NCI-H526 treated with DMSO at 0.1 percent for 48 hours (cell line): ENCODE measurements at places on chromosomes 12 and 14.

GRCh38 chr12:18361433-18361832 lies 100.1 kb downstream of the PIK3C2G start:
- DNase-seq, result no peak

DNA sequence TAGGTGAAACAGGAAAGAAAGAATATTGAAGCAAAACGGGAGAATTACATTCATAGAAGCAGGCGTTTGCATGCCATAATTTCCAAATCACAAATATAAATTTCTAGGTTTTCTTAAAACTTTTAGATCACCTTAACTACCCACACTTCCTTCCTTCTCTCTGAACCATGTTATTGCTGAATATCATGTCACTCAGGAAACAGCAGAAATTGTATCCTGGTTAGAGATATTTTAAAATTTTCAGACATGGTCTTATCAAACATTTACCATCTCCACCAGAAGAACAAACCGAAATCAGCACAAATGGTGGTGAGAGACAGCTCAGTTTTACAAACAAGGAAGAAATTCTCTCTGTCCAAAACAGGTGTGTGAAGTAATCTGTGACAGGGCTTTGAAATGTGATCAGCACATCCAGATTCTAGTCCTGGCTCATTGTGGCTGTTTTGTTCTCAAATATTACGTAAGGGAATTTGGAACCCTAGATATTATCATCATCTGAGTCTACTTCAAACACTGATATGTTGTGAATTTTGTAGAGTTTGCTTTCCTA lies 16.3 kb downstream of the TESPA1 start:
- no peak for DNase-seq

DNA sequence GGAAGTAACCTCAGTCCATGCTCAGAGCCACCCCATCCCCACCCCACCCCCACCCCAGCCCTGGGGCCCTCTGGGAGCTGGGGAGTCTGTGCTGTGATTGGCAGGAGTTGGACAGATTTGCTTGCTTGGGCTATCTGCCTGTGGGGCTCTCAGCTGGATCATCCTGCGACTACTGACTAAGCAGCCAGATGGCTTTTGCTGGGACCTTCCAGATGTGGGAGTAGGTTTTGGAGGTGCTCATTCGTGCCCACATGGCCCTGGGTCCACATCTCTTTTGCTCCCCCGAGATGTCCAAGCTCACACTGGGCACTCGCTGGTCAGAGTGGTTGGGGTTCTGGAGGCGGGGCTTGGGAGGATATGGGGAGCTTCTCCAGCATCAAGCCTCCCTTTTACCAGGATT lies 138.9 kb downstream of the TSPAN9 start:
- no peak for DNase-seq

DNA sequence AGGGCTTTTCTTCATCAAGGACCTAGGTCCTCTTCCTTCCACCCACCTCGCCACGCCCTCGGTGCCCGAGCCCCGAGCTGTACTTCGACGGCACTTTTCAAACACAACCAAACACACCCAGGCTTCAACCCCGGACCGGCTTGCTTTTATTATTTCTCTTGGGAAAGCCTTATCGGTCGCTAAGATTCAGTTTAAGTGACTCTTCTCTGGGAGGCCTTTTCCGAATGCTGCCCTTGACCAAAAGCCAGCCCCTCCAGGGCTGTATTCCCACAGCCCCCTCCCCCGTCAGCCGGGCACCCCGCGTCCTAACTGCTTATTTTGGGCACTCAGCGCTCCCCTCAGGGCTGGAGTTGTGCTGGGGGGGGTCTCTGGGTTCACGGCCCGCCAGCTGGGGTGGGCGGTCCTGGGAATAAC lies 644 bp upstream of the PPP4R4 start:
- DNase-seq, result no peak

DNA sequence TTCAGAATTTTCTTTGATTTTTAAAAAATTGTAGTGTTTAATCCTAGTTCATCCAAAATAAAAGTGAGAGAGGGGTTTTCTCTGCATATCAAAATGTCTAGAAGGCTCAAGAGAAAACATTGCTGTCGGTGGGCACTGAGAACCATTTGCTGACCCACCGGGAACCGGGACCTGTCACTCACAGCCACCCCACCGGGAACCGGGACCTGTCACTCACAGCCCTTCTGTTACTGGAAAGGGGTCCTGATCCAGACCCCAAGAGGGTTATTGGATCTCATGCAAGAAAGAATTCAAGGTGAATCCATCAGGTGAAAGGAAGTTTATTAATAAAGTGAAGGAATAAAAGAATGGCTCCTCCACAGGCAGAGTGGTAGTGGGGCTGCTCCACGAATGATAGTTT lies 106.0 kb upstream of the SFSWAP start:
- no peak for DNase-seq

- no peak for DNase-seq
These were observed 13.0 kb downstream of the ZFP36L1 start for GRCh38 chr14:68779761-68780323.

- DNase-seq, result peak; percentile 28
These were observed 603 bp upstream of the ENDOU start for GRCh38 chr12:47725893-47726292.

GRCh38 chr14:35576260-35576659 lies 42.3 kb downstream of the INSM2 start:
- no peak for DNase-seq

GRCh38 chr12:17579205-17580026 lies 510.6 kb downstream of the RERGL start:
- no peak for DNase-seq

DNA sequence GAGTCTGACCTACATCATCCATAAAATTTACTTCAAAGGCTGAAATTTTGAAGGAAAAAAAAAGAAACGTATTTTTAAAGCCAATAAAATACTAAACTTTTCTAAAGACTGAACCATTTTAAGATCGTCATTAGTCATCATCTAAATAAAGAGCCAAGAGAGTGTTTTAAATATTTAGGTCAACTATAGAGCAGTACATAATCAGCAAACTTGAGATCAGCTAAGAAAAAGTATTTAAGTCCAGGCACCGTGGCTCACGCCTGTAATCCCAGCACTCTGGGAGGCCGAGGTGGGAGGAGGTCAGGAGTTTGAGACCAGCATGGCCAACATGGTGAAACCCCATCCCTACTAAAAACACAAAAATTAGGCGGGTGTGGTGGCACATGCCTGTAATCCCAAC lies 35.5 kb downstream of the HECTD1 start:
- DNase-seq, result no peak

GRCh38 chr14:75246546-75247285 lies 31.9 kb upstream of the FOS start:
- no peak for DNase-seq

DNA sequence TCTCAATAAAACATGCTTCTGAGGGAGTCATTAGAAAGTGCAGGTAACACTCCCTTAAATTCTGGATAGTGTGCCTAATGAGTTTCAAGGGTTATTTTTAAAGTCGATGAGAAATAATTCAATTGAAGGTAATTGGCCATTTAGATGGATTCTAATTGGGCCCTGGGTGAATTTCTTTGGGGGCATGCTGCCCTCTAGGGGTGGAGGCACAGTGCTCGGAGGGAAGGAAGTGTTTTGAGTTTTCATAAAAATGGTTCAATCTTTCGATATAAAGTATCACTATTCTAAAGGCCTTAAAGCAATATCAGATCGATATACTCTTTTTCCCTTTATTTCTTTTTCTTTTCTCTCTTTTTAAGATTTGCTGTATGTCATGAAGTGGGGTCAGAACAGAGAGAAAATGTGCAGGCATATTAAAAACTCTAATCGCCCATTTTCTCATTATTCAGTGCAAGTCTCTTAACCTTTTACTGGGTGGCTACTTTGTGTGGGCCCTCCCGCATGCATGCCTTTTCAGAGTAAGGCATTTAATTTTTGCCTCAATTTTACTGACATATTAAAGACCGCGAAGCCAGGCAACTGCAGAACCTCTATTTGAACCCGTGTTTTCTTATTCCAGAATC lies 25.5 kb downstream of the NKX2-8 start:
- DNase-seq, result peak; percentile 6

DNA sequence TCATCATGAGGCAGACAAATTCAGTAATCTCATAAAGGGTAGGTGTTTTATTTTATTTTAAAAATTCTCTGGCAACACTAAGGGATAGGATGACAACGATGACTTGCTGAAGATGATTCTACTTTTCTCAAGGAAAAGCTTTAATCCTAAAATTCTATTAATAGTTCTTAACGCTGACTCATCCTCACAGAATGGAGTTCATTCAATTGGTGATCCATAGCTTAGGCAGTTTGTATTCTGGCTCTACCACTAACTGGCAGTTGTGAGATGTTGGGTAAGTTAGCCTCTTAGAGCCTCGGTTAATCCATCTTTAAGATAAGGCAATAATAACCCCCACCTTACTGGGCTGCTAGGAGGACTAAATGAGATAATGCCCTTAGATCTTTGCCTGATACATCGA lies 116.3 kb downstream of the RTN1 start:
- DNase-seq, result no peak

- no peak for DNase-seq
These were observed 339.3 kb downstream of the DAD1 start for GRCh38 chr14:22249770-22250169.

GRCh38 chr14:73720636-73721035 lies 6.5 kb upstream of the PNMA1 start:
- DNase-seq, result no peak

- DNase-seq, result peak; percentile 20
These were observed 21.1 kb upstream of the KCNA5 start for GRCh38 chr12:5022465-5023061.

- no peak for DNase-seq
These were observed 866 bp upstream of the PITPNM2 start for GRCh38 chr12:123151457-123152454.

GRCh38 chr12:72676556-72676955 lies 404.4 kb downstream of the TRHDE start:
- no peak for DNase-seq

DNA sequence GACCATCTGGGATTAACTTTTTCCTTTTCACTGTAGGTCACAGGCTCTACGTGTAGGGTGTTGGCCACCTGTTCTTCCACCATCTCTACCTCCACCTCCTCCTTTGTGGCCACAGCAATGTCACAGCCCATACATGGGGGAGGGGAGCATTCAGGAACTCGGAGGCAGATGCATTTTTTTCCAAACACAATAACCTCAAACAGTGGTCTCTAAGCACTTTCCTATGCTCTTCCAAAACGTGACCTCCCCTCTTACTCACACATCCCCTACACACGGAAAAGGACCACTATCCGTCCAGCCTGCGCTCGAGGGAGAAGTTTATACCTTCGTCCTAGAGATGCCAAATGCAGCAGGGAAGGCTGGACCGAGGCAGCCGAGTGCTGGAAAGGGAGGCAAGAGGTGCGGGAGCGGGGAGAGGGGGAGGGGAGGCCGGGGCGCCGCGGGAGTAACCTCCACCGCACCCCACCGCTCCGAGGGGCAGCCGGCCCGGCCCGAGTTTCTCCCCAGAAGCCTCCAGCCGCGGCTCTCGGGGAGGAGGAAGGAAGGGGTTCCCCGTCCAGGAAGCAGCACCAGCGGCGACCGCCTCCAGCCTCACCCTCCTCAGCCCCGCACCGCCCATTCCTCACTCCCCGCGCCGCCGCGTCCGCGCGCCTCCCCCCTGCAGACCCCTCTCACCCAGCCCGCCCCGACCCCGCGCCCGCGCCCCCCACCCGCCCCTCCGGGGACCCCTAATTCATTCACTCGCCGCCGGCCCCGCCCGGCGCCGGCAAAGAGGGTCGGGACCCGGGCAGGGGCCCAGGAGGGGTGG lies 594 bp downstream of the KRAS start:
- DNase-seq, result peak; percentile 27

GRCh38 chr12:84601483-84601882 lies 311.1 kb downstream of the SLC6A15 start:
- DNase-seq, result no peak

DNA sequence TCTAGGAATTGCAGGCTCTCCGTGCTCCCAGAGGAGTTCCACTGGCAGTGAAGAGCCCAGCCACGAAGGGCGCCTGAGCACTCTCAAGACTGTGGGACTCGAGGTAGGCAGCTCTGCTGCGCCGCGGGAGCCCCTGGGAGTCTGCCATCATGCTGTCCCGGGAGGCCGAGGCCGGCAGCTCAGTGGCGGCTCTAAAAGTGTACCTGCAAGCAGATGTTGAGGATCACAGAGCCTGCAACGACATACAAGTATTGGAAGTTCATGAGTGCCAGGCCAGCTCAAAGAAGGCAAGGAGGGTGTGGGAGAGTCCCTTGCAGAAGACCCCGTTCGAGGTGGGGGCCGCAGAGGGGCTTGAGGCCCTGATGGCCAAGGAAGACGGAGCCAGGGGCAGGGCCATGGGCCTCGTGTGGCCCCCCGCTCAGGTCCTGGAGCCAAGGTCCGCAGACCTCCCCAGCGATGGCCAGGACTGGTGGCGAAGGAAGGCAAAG lies 62.7 kb downstream of the MUCL1 start:
- DNase-seq, result no peak

DNA sequence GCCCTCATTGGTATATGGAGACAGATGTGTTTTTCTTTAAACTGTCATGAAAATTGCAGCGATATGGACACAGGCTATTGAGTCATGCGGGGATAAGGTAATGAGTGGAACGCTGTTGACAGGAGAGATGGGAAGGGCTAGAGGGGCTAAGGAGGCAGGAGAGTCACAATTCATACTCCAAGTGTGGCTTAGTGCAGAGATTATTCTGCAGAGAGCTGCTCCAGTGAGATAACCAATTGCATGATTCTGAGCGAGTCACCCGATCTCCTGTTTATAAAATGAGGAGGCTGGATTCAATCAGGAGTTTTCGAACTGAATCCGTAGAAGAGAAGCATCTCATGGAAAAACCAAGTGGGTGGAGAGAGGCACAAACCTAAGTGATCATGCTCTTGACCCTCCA lies 106.4 kb upstream of the PLEKHG7 start:
- no peak for DNase-seq

- DNase-seq, result no peak
These were observed 43.3 kb downstream of the TSPAN11 start for GRCh38 chr12:30969606-30970395.

DNA sequence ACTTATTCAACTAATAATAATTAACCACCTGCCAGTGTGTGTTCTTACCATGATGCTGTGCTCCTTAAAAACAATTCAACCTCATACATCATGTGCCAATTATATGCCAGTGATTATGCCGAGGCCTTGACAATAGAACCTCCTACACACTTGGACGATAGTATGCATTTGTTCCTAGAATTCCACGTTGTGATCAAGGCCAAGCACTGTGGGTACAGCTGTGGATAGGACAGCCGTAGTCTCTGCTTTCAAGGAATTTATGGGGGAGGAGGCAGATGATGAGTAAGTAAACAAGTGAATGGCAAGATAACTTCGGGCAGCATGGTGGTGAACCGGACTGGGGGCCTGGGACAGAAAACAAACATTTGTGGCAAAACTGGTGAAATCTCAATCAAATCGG lies 18.0 kb upstream of the MYO1H start:
- no peak for DNase-seq

DNA sequence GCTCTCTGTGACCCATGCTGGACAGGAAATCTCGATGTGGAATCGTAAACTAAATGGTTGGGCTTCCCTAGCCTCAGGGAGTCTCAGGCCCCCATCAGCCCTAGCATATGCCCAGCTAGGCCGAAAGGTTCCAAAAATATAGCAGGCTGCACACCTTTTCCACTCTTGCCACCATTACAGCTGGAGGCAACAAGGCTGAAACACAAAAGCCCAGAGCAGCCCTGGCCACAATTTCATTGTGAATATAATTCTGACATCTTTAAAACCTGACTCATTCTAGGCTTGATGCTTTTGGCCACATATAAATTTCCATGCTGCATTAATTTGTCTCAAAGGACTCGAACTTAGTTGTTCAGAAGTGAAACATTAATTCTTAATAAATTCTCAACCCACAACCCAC lies 382.2 kb downstream of the GRIN2B start:
- DNase-seq, result no peak

- peak; percentile 43 for DNase-seq
These were observed 90.0 kb upstream of the EIF5 start for GRCh38 chr14:103243764-103244737.
